ENCODE measurements at places on chromosomes 4 and X.
A peak's percentile ranks its signal among the peaks of the same experiment; 100 is the strongest.

- peak; percentile 19 for DNase-seq
Measured at GRCh38 chrX:31213941-31214340, 142.1 kb upstream of the FTHL17 start.

DNA sequence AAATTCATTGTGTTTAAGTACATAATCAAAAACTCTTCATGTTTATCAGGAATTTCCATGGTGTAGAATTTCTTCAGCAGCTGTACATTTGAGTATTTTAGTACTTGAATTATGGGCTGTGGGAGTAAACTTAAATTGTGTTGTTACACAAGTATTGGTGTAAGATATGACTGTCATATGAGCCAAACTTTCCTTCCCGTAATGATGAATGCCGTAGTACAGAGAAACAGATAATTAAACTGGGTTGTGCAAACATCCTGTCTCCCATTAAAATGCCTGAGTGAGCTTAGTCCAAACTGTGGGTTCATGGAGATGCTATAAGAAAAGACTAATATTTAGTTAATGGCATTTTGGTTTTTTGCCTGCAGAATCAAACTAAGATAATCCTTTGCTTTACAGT lies 159.2 kb downstream of the SLC4A4 start:
- no peak for DNase-seq

DNA sequence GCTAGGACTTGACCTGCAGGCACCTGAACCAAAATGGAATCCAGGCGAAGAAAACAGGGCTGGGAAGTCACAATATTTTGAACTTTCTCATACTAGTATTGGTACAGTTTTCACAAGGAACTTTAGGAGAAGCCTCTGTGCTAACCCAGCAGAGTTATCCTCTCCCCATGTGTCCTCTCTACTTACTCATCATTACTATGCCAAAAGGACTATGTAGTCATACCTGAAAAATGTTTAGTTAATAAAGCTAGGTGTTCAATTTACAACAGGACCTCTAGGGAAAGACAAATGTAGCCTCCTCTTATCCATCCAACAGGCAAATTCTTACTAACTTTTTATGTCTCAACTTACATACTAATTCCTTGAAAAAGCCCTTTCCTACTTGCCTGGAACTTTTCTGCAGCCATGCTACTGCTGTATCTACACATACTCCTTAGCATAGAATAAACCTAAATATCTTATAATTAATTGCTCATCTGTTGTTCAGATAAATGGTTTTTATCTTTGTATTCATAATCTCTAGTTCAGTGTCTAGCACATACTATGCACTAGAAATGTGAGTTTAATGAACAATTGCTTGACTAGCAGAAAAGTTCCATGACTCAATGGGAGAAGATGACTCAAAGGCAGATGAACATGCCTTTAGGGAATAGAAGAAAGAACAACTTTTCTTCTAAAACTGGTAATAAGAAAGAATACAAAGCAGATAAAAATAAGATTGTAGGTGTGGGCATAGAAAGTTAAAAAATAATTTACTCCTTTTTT lies 215.5 kb upstream of the VEGFC start:
- no peak for DNase-seq

GRCh38 chrX:103503163-103503852 lies 16.0 kb downstream of the RAB40A start:
- DNase-seq, result no peak

- no peak for DNase-seq
Measured at GRCh38 chr4:36198068-36198808, 46.1 kb downstream of the ARAP2 start.

DNA sequence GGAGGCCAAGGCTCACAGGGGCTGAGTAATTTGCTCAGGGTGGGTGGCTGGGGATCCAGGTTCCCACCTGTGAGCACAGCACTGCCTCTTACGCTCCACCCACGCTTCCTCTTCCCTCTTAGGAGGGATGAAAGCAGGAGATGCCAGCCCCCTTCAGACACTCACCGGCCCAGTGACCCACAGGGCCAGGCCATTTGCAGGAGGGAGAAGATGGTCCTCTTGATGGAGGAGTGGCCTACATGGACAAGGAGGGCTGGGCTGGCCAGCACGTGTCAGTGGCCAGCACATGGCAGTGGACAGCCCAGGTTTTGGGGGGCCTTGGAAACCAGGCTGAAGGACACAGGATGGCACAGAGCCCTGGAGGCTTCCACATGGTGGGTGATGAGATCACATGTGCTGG lies 108.1 kb upstream of the PSAPL1 start:
- no peak for DNase-seq

GRCh38 chrX:142702749-142703148 lies 323.0 kb upstream of the SPANXN4 start:
- DNase-seq, result no peak

- DNase-seq, result no peak
Measured at GRCh38 chr4:109609431-109609830, 49.4 kb downstream of the MCUB start.

DNA sequence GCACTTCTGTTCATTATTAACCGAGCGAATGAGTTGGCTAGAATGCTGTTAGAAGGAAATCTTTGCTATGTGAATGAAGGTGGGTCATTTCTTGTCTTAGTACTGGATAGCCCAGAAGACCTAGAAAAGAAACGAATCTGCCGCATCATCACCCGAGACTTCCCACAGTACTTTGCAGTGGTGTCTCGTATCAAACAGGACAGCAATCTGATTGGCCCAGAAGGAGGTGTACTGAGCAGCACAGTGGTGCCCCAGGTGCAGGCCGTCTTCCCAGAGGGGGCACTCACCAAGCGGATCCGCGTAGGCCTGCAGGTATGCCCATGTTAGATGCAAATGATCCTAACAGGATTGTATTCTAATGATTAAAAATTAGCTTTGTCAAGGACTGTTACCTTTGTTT lies 286.3 kb downstream of the ANK2 start:
- DNase-seq, result no peak
